ENCODE measurements at places on chromosomes 3 and 15.
A peak's percentile ranks its signal among the peaks of the same experiment; 100 is the strongest.

DNA sequence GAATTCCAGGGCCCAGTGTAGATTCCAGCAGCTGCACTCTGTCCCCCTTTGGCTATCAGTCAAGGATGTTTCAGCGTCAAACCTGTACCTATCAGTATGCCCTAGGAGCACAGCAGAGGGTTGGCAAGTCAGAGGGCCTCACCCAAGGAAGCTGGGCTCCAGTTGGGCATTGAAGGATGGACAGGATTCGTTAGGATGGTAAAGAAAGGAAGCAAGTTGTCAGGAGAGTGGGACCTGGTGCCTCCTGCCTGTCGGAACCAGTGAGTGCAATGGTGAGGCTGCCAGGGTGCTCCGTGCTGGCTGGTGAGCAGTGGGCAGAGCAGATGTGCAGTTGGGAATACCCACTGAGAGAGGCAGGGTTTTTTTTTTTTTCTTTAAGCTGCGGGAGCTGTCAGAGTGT is 157.2 kb downstream of the CHDH start:
- DNase-seq, result no peak

DNA sequence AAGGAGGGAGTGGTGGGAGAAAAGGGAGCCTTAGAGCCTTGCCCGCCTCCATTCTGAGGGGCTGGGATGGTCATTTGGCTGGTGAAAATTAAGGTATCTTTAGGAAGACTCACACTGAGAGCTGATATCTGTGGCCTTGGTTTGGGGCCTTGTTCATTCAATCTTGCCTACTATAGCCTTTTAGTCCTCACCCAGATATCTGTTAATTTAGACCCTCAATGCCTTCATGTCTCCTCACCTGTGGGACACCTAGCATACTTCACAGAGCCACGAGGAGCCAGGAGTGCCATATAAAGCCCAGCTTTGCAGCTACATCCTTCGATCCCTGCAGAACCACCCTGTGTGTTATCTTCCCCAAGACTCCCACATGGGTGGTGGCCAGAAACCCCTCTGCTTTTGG is 4.7 kb upstream of the ARNT2 start:
- DNase-seq, result no peak

DNA sequence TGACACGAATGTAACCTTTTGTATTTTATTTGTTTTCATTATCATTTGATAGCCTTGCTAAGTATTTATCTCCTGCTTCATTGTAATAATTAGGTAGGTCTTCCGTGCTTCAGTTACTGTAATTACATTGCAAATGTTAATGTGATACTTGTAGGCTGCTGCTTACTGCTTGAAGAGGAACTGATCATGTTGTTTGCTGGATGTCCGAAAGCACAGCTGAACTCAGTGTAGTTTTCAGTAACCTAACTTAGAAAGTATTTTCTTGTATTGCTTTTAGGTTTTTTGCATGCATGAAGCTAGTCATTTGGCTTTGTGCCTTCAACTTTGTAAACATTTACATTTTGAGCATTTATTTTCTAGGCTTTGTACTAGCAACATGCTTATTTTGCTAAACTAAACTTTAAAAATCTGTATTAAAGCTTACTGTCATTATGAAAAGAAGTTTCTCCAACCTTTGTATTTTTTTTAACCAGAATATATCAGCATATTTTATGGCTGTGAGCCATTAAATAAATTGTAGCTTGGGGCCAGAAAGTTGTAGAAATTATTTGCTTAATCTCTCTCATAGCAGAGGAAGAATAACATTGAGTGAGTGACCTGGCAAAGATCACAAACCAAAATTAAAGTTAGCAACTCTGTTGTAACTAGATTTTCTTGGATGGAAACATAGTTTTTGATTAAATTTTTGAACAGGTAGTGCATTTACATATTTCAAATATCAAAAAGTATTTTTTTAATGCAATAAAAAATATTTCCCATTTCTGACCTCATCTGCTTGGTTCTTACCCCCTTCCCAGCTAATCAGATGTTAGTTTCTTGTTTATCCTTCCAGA is 30.7 kb downstream of the SACM1L start:
- no peak for DNase-seq

DNA sequence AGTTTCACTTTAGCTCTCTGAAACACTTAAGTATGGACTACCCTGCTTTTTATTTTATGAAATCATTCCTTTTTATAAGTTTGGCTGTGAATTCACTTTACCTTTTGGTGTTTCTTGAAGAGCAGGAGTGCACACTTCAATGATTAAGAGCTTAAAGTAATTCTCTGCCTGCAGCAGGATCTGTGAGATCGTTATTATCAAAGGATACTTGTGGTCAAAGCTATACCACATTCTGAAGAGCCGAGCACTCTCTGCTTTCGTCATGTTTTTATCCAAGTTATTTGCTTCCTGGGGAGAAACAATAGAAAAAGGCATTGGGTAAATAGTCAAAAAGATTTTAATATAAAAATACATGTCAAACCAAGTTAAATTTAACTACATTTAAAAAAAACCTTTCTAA is 243.7 kb downstream of the CHST2 start:
- no peak for DNase-seq

GRCh38 chr3:24492971-24493551 is 1.6 kb downstream of the THRB start:
- no peak for DNase-seq

DNA sequence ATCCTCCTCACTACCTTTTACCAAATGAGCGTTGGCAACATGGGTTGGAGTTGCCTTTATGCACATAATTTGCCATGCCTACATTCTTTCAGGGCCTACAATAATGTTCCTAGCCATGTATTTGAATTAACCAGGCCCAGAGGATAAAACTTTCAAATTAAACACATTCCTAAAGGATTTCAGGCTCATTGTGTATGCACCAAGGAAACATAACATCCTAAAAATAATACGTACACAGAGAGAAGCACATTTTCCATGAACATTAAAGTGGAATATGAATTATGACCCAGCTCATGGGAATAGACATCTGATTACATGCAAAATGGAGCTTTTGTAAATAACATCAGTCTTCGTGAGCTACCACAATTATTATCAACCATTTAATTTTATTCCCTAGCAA is 203.3 kb downstream of the RORA start:
- no peak for DNase-seq

- DNase-seq, result no peak
Observed at GRCh38 chr3:43453981-43454380, 167.6 kb downstream of the SNRK start.

GRCh38 chr15:29090617-29091466 is 178.8 kb downstream of the NSMCE3 start:
- DNase-seq, result peak; percentile 27

Data from activated T-helper 9 cell treated with anti-CD3 and anti-CD28 coated beads, Interleukin-2, amount 50 U/mL, for 16 hours (primary cell).